Left lung (tissue), 14 donors: ENCODE measurements at places on chromosomes 12 and 14.

- DNase-seq = peak; percentile 59
Measured at GRCh38 chr12:52741375-52742195, 35.6 kb downstream of the KRT76 start.

- DNase-seq = no peak
Measured at GRCh38 chr12:115209230-115209629, 525.3 kb upstream of the TBX3 start.

DNA sequence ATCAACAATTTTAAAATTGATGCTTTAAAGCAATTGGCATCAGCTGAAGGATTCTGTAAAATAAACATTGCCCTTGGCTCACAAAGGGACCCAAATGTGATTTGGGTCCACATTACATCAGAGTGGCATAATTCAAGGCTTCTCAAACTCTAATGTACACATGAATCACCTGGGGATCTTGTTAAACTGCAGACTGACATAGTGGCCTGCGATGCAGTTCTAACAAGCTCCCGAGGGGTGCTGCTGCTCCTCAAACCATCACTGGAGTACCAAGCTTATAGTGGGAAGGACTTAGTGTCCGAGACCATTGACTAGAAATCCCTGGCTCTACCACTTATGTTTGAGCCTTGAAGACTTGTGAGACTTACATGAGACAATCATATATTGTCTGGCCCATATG lies 31.8 kb upstream of the DNM1L start:
- no peak for DNase-seq

DNA sequence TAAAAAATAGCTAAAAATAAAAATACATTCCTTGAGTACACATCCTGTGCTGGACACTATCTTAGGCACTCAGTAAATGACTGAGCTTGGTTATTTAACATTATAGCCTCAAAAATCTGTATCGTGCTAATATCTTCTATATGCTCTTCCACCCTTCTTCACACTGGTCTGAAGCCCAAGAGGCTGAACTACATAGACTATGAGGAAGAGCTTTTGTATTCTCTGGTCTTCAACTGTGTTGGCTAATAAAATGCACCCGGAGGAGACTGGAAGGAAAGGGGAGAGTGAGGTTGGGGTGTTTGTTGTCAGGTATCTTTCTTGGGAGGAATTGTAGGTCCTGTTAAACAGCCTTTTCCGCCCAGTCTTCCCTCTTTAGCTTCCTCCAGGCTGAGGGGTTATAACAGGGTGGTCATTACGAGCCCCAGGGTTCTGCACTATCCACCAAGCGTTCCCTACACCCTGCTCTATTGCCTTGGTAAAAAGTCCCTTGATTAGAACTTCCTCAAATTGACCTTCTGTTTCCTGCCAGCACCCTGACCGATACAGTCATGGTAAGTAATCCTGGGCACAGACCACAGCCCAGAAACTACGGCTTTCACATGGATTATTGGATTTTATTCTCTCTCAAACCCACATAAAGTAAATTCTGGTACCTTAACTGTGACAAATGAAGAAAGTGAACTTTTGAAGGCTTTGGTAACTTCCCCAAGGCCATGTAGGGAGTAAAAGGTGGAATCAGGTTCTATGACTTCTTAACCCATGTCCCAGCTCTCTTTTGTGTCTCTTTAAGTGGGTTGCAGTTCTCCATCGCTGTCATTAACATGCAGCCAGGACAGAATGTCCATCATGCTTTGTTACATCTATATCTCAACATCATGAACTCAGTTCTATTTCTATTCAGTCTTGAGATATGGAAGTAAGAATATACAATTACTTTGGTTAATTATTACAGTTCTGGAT lies 71.3 kb downstream of the PTHLH start:
- no peak for DNase-seq

DNA sequence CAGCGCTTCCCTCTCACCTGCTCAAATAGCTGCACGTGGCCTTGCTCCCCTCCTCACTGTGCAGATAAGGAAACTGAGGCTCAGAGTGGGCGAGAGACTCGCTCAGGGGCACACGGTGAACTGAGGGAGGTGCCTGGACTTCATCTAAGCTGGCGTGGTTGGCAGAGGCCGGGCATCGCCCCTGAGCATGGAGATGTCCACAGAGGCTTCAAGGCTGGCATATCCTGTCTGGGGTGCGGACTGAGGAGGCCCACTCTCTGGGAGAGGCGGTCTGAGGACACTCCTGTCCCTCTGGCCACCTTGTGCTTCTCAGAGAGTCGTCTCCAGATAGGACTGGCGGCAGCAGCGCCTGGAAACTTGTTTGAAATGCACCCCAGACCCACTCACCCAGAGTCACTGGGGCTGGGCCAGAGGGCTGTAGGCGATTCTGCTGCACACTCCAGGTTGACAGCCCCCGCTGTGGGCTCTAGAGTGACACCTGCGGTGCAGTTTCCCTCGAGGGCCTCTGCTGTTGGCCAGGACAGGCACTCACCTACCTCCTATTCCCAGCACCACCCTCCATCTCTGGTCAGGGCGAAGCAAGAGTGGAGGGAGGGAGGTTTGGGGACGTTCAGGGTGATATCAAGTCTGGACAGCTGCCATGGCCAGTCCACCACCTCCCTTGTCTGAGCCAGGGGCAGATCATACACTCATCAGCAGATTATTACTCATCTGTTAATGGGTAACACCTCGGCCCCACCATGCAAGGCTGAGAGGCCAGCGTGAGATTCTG lies 11.2 kb upstream of the LBHD2 start:
- no peak for DNase-seq

DNA sequence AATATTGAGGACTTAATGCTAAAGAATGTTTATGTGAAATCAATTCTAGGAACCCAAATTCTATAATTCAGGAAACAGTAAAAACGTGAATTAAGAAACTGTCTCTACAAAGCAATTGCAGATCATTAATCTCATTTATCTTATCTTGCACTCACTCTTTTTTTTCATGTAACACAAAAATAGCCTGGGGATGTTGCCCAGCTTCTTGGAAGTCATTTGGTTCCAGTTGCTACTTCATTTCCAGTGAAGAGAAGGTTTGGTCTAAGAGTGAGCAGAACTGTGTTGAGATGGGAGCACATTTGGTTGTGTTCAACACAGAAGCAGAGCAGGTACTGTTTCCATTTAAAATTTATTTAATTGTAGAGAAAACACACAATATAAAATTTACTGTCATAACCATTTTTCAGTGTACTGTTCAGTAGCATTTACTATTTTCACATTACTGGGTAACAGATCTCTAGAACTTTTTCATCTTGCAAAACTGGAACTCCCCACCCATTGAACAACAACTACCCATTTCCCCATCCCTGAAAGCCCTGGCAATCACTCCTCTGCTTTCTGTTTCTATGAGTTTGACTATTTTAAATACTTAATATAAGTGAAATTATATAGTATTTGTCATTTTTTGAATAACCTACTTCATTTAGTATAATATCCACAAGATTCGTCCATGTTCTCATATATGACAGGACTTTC lies 9.7 kb downstream of the CLEC6A start:
- DNase-seq = no peak

DNA sequence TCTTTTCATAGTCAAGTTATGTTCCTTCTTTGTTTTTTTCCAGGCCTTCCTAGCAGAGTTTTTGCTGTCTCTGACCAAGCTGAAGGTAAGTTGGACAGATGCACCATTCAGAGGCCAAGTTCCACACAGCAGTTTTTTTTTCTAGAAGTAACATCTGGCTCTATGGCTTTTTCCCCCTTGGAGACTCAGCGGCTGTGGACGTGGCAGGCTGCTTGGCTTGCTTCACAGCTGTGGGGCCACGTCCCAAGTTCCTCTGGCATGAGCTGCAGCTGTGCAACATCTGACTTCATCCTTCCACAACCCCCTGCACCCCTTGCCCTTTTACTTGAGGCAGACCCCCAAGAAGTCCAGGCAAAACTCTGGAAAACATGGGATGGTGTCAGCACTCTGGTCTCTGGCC lies 24.2 kb upstream of the RHOJ start:
- DNase-seq = peak; percentile 55

GRCh38 chr14:72714871-72715214 lies 179.1 kb downstream of the DPF3 start:
- DNase-seq = no peak

DNA sequence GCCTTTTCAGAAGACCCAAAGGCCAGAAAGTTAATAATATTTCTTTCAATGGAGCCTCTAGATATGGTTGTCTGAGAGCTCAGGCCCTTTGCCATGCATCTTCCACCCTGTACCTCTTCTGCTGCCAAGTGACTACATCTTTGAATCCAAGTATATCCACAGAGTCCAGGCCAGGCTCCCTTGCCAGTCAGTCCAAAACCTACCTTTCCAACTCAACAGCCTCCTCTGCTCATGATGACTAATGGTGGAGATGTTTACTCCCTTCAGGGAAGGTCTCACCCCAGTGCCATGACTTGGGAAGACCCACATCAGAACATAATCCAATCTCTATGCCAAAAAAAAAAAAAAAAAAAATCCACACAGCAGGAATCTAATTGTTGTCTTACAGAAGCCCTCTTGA lies 20.4 kb downstream of the TTC9 start:
- no peak for DNase-seq

GRCh38 chr12:53514628-53515290 lies 7.5 kb upstream of the NPFF start:
- DNase-seq = peak; percentile 32

DNA sequence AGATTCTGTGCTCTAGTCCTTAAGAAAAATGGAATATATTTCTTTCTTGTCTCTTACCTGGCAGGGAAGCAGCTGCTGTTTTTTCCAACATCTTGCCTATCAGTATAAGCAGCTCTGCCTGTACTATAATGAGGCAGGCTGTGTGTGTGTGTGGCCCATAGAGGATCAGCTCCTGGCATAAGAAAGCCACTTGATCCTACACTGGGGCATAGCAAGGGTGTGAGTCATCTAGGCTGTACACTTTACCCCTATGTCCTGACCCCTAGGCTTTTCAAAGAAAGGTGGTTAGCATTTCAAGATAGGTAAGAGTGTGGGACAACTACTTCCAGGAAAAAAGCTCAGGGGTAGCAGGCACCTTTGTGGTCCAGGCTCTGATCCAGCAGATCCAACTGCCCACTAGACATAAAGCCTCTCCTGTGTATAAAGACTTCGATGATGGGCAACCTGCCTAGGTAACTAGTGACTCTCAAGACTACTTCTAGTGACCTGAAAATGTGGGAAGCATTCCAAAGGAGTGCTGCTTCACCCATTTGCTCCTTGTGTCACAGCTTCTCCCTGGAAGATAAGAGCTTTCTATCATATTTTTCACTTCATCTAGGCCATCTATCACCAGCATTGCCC lies 4.9 kb upstream of the SENP1 start:
- DNase-seq = no peak

DNA sequence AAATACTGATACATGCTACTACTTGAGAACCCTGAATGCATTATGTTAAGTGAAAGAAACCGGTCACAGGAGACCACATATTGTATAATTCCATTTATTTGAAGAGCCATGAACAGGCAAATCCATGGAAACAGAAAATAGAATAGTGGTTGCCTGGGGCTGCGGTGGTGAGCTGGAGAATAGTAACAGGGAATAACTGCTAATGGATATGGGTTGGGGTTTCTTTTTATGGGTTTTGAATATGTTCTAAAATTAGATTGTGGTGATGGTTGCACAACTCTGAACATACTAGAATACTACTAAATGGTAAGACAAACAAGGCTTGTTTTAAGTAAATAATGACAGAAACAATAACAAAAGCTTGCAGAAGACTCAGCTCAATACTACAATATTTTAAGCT lies 293.0 kb downstream of the BTG1 start:
- no peak for DNase-seq
